ENCODE measurements at places on chromosomes 11 and 22.

DNA sequence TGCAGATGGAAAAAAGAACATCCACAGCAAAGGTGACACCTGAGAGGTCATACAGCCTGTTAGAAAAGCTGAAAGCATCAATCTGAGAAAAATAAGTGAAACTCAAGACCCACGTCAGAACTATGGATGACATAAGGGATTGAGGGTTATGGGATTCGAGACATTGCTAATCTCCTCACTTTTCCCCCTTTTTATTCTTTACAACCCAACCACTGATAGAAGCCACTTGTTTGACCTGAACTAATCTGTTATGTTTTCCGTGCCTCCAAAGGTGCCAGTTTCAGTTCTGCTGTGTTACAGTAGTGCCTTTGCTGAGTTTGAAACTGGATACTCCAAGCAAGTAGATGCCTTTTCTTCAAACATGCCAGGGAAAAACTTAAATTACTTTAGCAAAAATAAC is 16.9 kb upstream of the SESN3 start:
- no peak for DNase-seq

- DNase-seq = no peak
These were observed 85.7 kb downstream of the SNX19 start for GRCh38 chr11:130830566-130830965.

DNA sequence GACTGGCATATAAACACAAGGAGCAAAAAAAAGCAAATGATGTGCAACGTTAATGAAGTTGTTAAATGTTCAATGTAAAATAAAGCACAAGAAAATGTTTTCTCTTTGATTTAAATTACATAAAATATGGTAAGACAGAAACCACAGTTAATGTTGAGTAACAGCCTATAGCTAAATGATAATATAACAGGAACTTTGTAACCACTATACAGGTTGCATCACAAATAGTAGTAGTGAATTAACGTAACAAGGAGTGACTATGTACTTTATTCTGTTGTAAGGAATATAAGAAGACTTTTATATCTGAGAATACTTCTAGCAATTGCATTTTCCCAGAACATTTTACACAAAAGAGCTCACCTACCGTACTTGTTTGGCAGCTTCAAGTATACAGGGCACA is 16.9 kb downstream of the SAAL1 start:
- no peak for DNase-seq

- DNase-seq = no peak
These were observed 5.3 kb downstream of the ATP5MG start for GRCh38 chr11:118406599-118407166.

GRCh38 chr22:27378311-27378800 is 423.2 kb downstream of the MN1 start:
- no peak for DNase-seq
